ENCODE measurements at places on chromosomes 7 and 10.

GRCh38 chr7:85478530-85478929 lies 291.7 kb upstream of the SEMA3D start:
- no peak for DNase-seq

GRCh38 chr7:144826208-144826607 lies 9.6 kb downstream of the TPK1 start:
- DNase-seq = no peak

- no peak for DNase-seq
Measured at GRCh38 chr10:101351017-101351416, 2.9 kb upstream of the BTRC start.

DNA sequence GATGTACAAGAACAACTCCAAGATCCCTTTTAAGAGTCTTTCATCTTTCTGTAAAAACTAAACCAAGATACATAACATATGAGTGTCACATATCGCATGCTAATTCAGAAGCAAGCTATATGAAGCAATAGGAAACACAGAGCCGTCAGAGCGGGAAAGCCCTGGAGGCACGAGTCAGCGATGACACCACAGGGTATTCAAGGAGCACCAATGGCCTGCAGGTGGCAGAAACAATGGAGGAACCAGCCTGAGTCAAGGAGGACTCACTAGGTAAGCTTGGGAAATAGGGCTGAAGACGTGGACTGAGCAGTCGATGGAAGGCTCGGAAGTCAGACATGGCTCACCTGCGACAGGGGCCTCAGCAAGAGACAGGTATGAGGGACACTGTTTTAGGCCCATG lies 214.4 kb downstream of the FAM107B start:
- DNase-seq = no peak

GRCh38 chr10:132281915-132282666 lies 25.7 kb downstream of the STK32C start:
- DNase-seq = no peak

DNA sequence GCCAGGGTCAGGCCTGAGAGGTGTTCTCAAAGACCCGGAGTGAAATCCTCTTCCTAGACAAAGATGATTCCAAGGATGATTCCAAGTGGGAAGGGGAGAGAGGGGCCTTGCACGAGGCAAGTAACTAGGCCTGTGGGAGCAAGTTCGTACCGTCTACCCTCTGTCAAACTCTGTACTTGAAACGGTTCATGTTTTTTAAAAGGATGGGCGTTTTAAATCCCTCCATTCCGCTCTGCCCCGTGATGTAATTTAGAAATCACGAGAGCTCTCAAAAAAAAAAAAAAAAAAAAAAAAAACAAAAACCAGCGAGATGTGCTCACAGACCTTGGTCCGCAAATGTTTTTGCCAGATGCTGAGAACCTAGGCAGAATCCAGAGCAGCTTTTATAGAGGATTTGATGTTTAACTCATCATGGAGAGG lies 114.7 kb upstream of the CARD11 start:
- no peak for DNase-seq

GRCh38 chr10:23422003-23422411 lies 16.9 kb upstream of the OTUD1 start:
- no peak for DNase-seq

DNA sequence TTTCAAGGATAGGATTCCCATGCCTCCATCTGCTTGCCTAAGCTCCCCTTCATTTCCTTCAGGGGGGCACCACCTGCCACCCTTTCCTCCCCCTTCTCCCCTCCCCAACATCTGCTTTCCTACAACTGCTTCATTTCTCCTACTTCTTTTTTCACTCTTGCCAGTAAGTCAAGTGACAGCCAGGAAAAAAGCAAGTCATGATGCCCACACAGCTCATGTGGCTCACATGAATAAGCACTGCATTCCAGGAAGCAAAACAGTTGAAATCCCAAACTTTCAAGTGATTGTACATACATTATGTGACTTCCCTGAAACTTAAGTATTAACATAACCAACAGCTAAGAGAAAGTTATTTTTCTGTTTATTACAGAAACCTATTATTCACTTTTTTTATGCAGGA lies 78.6 kb downstream of the TNS3 start:
- no peak for DNase-seq

- DNase-seq = no peak
Measured at GRCh38 chr7:63043657-63044543, 954.7 kb upstream of the ZNF722 start.

DNA sequence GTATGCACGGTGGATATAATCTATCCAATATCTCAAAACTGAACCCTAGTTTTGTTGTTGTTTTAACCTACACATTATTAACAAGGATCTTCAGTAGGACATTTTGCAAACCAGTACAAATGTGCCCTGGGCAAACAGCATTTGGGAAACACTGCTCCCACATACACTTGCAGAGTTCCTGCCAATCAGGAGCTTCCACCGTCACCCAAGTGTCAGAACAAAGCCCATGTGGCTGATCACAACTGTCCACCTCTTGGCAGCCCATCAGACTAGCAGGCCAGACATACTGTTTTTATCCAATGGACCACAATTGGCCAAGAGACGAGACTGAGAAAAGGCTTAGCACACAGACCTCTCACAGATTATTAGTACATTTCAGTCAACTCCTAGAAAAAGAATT lies 200.4 kb downstream of the FAM107B start:
- DNase-seq = no peak

- DNase-seq = no peak
Measured at GRCh38 chr10:12225444-12225843, 29.5 kb downstream of the CDC123 start.

DNA sequence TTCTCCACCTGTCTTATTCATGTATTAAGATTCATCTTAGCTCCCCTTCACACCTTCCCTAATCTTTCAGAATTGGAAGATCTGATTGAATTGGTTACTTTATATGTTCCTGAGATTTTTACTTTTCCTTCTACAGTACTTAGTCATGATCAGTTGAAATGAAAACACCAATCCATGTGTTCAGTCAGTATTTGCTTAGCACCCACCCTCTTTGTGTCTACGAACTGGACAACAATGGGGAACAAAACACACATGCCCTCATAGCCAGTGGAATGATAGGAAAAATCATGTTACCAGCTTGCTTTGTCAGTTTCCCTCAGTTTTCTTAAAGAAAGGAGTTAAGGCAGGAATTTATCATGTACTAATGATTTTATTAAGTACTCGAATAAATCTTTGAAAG lies 2.0 kb downstream of the MASTL start:
- DNase-seq = no peak

DNA sequence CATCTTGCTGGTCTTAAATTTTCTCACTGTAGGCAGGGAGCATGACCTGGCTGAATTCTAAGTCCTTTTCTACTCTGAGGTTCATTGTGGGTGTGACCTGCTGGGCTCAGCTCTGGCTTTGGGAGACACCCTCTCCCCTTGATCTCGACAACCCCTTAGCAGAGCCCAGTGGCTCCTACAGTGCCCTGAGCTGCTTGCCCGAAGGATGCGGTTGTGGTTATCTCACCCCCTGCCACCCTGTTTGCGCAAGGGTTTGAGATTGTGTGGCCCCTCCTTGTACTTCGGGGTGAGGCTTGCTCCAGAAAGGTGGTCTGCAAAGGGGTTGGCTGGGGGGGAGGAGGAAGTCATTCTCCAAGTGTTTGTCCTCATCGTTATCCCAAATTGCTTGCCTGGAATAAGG lies 55.3 kb downstream of the TCF7L2 start:
- DNase-seq = no peak

DNA sequence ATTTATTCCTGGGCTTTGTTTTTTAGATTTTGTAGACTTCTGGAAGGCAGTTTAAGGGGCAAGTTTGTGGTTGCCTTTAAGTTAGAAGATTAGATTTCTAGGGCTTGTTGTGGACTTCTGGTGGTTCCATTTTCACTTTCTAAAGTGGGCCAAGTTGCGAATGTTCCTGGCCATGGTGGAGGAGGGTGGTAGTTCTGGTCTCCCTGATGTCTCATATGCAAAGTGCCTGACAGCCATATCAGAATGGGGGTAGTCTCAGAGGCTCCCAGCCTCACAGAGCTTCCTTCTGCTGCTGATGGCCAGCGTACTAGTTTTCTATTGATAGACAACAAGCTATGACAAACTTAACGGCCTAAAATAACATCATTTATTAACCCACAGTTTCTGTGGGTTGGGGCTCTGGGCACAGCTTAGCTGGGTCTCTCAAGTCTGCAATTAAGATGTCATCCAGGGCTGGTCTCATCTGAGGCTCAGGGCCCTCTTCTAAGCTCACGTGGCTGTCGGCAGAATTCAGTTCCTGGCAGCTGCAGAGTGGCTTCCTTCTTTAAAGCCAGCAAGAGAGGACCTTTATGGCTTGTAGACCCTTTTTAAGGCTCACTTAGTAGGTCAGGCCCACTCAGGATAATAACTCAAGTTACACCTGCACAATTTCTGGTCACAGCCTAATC lies 44.8 kb downstream of the BMPER start:
- no peak for DNase-seq

DNA sequence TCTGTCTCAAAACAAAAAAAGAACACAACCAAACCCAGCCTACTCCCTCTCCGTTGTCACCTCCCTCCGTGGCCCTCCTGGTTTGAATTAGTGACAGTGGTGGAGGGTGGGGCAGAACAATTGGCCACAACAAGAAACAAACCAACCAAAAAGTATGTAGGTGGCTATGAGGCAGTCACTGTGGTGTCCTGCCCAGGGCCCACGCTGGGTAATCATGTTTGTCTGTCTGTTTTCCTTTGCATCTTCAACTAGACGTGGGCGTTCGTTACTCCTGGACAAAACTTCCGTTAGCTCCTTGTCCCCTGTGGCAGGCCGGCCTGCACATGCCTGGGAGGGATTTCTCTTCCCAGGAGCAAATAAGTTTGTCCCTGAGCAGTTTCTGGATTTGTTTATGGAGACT lies 78.4 kb downstream of the XRCC2 start:
- DNase-seq = no peak

DNA sequence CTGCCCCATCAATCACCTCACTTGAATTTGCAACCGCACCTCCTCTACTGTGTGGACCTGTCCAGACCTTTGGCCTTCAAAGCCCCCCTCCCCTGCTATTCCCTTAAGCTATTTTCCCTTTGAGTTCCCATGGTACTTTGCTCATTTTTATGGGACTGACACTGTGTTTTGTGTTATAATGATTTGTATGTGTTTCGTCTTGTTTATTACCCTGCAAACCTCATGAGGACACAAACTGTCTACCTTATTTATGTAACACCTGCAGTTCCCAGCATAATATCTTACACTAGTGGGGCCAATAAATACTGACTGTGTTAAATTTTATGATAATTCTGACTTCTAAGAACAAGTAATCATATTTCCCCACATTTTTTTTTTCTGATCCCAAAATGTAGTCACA lies 70.6 kb downstream of the CLEC2L start:
- DNase-seq = no peak
